ENCODE measurements at places on chromosomes 6 and 20.

DNA sequence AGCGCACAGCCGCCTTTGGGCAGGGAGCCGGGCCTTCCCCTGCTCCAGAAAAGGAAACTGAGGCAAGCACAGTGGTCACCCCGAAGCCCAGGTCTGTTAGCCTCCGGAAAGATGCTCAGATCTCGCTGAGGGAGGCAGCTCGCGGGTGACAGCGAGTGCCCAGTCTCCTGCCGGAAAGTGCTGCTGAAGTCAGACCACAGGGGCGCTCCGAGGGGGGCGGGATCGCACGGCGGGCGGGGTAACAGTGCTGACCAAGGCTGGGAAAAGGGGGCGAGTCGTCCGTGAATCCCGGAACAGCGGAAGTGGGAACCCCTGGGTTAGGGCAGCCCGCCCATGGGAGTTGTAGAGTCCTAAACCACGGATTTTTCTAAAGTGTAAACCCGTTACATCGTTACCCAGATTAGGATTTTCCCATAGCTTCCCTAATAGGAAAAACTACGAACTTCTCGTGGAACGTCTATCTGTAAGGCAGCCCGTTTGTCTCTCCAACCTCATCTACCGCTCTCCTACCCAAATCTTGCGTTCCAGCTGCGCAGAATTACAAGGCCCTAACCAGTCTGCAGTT is 504 bp downstream of the VPS16 start:
- no peak for DNase-seq
- H3K36me3 ChIP-seq = no peaks in the 10 kb centered on the region
- H3K4me3 ChIP-seq = peak overlapping the region; percentile 75
- H3K4me1 ChIP-seq = no peaks in the 10 kb centered on the region
- H3K27me3 ChIP-seq = no peaks in the 10 kb centered on the region
- H3K27ac ChIP-seq = peak overlapping the region; percentile 91

- DNase-seq = no peak
- no peak overlapping the region for H3K4me3 ChIP-seq
- no peaks in the 10 kb centered on the region for H3K4me1 ChIP-seq
- no peak overlapping the region for H3K27ac ChIP-seq
Measured at GRCh38 chr6:144219056-144219685, 66.0 kb upstream of the UTRN start.

GRCh38 chr6:132236744-132237143 is 164.5 kb downstream of the MOXD1 start:
- H3K4me1 ChIP-seq = no peaks in the 10 kb centered on the region
- H3K27ac ChIP-seq = no peak overlapping the region
- DNase-seq = no peak

DNA sequence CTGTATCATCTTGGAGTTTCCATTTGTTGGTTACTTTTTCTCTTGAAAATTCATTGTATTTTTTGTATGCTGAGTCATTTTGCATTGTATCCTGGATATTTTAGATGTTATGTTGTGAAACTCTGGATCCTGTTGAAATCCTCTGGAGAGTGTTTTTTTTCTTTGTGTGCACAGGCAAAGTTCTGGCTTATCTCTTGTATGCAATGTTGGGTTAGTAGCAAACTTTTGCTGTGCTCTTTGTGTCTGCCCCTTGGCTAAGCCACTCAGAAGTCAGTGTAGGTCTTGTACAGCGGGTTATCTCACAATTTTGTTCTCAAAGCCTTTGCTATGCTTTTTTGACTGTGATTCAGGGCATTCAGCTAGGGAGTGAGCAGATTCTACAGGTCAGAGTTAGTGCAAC is 29.1 kb upstream of the LMBRD1 start:
- H3K27me3 ChIP-seq = no peaks in the 10 kb centered on the region
- H3K4me3 ChIP-seq = no peak overlapping the region
- no peak overlapping the region for H3K27ac ChIP-seq
- no peak for DNase-seq

GRCh38 chr20:8255945-8256632 is 124.0 kb downstream of the PLCB1 start:
- H3K36me3 ChIP-seq = no peaks in the 10 kb centered on the region
- no peak overlapping the region for H3K4me3 ChIP-seq
- no peaks in the 10 kb centered on the region for H3K27me3 ChIP-seq

DNA sequence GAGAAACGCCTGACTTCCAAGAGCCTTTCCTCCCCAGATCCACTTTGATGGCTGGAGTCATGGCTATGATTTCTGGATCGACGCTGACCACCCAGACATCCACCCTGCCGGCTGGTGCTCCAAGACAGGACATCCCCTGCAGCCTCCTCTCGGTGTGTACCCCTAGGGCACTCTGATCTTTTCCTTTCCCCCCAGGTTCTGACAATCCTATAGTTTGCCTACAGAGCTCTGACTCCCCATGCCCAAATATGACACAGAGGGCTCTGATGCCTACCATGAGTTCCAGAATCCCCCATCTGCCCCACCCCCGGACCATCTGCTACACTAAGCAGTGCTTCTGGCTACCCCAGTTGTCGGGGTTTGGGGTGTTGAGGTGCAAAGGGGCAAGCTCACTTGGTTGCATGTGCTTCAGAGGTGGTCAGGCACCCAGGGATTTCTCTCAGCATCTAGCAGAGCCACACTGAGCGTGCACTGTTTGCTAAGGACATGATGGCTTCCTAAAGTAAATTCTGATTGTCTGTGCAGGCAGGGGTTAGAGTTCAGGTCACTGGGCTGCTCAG is 24.0 kb upstream of the SGK2 start:
- H3K4me3 ChIP-seq = no peak overlapping the region
- H3K27ac ChIP-seq = no peak overlapping the region
- H3K36me3 ChIP-seq = no peaks in the 10 kb centered on the region
- no peaks in the 10 kb centered on the region for H3K27me3 ChIP-seq

- DNase-seq = peak; percentile 38
- H3K36me3 ChIP-seq = no peaks in the 10 kb centered on the region
- H3K27ac ChIP-seq = peak overlapping the region; percentile 94
- peaks cover 7% of the 10 kb centered on the region for H3K4me1 ChIP-seq
Measured at GRCh38 chr6:170134471-170135440, 156.1 kb downstream of the DLL1 start.

GRCh38 chr6:13375360-13375878 is 47.1 kb upstream of the TBC1D7 start:
- no peak overlapping the region for H3K27ac ChIP-seq
- no peak overlapping the region for H3K4me3 ChIP-seq
- DNase-seq = no peak
- H3K27me3 ChIP-seq = no peaks in the 10 kb centered on the region
- H3K36me3 ChIP-seq = no peaks in the 10 kb centered on the region

GRCh38 chr6:134607411-134607810 is 289.5 kb upstream of the SGK1 start:
- H3K4me3 ChIP-seq = no peak overlapping the region
- no peak overlapping the region for H3K27ac ChIP-seq
- H3K36me3 ChIP-seq = no peaks in the 10 kb centered on the region
- no peaks in the 10 kb centered on the region for H3K27me3 ChIP-seq
- DNase-seq = no peak
- H3K4me1 ChIP-seq = no peaks in the 10 kb centered on the region

GRCh38 chr6:16335176-16335575 is 96.8 kb downstream of the GMPR start:
- no peaks in the 10 kb centered on the region for H3K36me3 ChIP-seq
- H3K4me1 ChIP-seq = peaks cover 21% of the 10 kb centered on the region
- no peak for DNase-seq
- no peak overlapping the region for H3K4me3 ChIP-seq
- H3K27me3 ChIP-seq = no peaks in the 10 kb centered on the region
- peak overlapping the region; percentile 5 for H3K27ac ChIP-seq

DNA sequence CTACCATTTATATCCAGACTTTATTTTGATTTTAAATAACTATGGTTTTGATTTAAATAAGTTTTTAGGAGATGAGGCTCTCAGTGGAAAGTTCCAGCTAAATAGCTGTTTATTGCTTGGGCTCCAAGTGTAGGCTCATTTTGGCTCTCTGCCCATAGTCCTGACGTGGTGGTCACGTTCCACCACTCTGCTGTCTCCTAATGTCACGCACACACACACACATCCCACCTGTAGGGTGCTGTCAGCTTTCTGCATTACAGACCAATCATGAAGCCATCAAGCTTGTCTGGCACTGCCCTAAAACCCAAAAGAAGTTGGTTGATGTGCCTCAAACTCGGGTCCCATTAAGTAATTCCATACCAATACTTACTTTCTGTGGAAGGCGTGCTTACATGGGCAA is 45.4 kb downstream of the PANK2 start:
- no peaks in the 10 kb centered on the region for H3K36me3 ChIP-seq
- DNase-seq = no peak
- no peaks in the 10 kb centered on the region for H3K4me1 ChIP-seq
- peak overlapping the region; percentile 75 for H3K27ac ChIP-seq

DNA sequence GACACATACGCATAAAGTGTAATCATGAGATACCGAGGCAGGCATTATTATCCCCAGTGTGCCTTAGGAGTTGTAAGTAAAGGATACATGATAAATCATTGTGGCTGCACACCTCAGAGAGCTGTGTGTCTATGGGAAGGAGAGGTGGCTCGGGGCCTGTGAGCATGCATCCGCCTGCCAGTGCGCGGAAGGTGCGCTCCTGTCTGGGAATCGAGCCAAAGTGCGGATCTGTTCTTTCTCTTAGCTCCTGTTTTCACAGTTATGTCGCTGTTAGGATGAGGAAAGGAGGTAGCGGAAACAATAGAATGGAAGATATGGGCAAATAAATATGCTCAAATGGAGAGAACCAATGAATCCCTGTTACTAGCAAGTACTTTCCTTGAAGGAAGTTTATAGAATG is 98.0 kb downstream of the ANKRD6 start:
- H3K36me3 ChIP-seq = no peaks in the 10 kb centered on the region
- no peak overlapping the region for H3K4me3 ChIP-seq
- H3K27me3 ChIP-seq = no peaks in the 10 kb centered on the region
- no peaks in the 10 kb centered on the region for H3K4me1 ChIP-seq
- H3K27ac ChIP-seq = no peak overlapping the region

DNA sequence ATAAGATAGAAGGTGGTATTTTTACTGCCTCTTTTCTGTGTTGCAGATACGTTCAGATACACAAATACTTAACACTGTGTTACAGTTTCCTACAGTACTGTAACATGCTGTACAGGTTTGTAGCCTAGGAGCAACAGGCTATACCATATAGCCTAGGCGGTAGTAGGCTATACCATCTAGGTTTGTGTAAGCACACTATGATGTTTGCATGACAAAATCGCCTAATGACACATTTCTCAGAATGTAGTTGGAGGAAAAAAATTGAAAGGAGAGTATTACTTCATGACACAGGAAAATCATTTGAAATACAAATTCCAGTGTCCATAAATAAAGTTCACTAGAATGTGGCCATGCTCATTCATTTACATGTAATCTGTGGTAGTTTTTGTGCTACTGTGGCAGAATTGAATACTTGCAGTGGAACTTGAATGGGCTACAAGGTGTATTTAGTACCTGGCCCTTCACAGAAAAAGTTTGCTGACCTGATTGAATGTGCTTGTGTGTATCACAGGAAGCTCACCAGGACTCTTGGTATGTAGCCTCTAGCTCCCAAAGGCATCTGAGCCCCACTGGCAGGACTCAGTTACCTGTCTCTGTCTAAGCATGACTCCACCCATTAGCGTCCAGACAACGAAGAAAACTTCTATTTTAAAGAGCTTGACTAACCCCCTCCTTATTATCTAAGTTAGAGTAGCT is 18.8 kb downstream of the TOP1 start:
- H3K36me3 ChIP-seq = no peaks in the 10 kb centered on the region
- no peaks in the 10 kb centered on the region for H3K27me3 ChIP-seq
- H3K4me1 ChIP-seq = peaks cover 3% of the 10 kb centered on the region
- peak overlapping the region; percentile 37 for H3K4me3 ChIP-seq
- H3K27ac ChIP-seq = peak overlapping the region; percentile 30

- no peaks in the 10 kb centered on the region for H3K27me3 ChIP-seq
- no peaks in the 10 kb centered on the region for H3K36me3 ChIP-seq
- no peak overlapping the region for H3K4me3 ChIP-seq
- H3K27ac ChIP-seq = no peak overlapping the region
- no peak for DNase-seq
- no peaks in the 10 kb centered on the region for H3K4me1 ChIP-seq
Measured at GRCh38 chr6:80535914-80536565, 429.6 kb downstream of the BCKDHB start.

GRCh38 chr20:50837532-50838321 is 42.9 kb downstream of the BCAS4 start:
- no peaks in the 10 kb centered on the region for H3K36me3 ChIP-seq
- H3K27me3 ChIP-seq = no peaks in the 10 kb centered on the region
- peak overlapping the region; percentile 80 for H3K27ac ChIP-seq
- peak; percentile 79 for DNase-seq
- H3K4me3 ChIP-seq = no peak overlapping the region

GRCh38 chr6:4243237-4243636 is 107.9 kb upstream of the ECI2 start:
- H3K36me3 ChIP-seq = no peaks in the 10 kb centered on the region
- H3K27ac ChIP-seq = no peak overlapping the region
- no peaks in the 10 kb centered on the region for H3K27me3 ChIP-seq
- DNase-seq = no peak

- peaks cover 6% of the 10 kb centered on the region for H3K4me1 ChIP-seq
- peak overlapping the region; percentile 88 for H3K4me3 ChIP-seq
- H3K36me3 ChIP-seq = no peaks in the 10 kb centered on the region
Measured at GRCh38 chr6:144285798-144286502, 815 bp downstream of the UTRN start.

GRCh38 chr6:11380969-11381744 is 148.7 kb upstream of the NEDD9 start:
- no peak overlapping the region for H3K4me3 ChIP-seq
- no peak overlapping the region for H3K27ac ChIP-seq
- H3K27me3 ChIP-seq = no peaks in the 10 kb centered on the region

DNA sequence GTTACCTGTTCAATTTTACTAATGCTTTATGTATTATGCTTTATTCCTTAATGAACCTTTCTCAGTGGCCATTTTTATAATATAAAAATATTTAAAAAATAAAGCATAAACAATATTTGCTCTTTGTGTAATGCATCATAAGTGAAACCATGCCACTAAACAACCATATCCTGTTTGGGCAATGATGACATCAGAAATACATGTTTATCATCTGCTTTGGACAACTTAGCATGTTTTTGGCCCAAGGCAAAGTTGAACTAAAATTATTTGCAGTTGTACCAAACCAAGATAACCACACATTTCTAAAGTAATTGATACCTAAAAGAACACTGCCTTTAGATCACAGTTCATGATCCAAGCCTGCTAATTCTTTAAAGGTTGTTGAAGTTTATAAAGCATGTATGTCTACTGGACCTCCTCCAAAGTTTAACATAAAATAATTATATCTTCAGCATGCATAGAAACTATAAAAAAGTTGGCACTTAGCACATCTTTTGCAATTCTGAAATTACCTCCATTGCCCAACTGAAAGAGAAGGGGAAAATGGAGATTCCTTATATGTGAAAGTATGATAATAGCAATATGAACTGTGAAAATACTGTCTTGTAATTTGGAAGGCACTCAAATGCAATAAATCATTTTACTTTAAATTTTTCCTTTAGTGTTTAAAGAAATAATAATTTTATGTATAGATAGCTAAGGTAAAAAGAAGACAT is 325.6 kb upstream of the RUNX2 start:
- H3K36me3 ChIP-seq = no peaks in the 10 kb centered on the region
- H3K27ac ChIP-seq = no peak overlapping the region
- H3K27me3 ChIP-seq = no peaks in the 10 kb centered on the region
- H3K4me1 ChIP-seq = no peaks in the 10 kb centered on the region
- H3K4me3 ChIP-seq = no peak overlapping the region

- no peak for DNase-seq
- no peaks in the 10 kb centered on the region for H3K36me3 ChIP-seq
Measured at GRCh38 chr20:19671374-19671773, 86.7 kb upstream of the RIN2 start.
